ENCODE measurements at places on chromosomes 7 and 10.

DNA sequence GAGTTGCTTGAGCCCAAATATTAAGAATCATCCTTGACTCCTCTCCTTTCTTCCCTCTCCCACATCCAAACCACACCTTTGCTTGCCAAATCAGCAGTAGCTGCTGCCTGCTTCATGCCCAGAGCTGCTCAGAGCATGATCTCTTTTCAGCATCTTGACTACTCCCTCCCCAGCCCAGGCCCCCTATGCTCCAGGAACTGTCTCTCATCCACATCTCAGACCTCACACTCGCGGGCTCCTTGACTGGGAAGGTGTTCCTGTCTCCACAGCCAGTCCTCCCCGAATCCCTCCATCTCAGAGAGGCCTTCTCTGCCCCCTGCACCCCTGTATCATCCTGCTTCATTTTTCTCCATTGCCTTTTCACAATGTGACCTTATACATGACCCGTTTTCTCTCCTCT is 157.0 kb downstream of the DNAJB6 start:
- no peak for DNase-seq

- DNase-seq = no peak
Observed at GRCh38 chr10:125068406-125068805, 92.0 kb downstream of the CTBP2 start.

DNA sequence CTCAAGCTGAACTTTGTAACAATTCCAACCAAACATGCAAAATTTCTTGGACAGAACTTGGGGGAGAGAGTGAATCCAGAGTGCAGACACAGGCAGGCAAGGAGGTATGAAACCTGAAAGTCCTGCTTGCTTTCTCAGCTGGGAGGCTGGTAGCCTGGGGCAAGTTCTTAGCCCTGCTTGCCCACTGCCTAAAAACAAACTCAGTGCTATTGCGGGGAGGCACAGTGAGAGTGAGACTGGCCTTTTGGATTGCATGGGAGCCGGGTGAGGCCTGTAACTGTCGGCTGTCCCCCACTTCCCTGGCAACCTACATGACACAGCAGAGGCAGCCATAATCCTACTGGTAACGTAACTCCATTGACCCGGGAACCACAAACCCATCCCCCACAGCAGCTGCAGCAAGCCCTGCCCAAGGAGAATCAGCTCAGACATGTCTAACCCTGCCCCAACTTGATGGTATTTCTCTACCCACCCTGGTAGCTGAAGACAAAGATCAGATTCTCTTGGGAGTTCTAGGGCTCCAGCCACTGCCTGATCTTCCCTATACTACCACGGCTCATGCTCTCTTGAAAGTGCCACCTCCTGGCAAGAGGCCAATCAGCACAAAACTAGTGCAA is 663.6 kb downstream of the GRM8 start:
- no peak for DNase-seq

DNA sequence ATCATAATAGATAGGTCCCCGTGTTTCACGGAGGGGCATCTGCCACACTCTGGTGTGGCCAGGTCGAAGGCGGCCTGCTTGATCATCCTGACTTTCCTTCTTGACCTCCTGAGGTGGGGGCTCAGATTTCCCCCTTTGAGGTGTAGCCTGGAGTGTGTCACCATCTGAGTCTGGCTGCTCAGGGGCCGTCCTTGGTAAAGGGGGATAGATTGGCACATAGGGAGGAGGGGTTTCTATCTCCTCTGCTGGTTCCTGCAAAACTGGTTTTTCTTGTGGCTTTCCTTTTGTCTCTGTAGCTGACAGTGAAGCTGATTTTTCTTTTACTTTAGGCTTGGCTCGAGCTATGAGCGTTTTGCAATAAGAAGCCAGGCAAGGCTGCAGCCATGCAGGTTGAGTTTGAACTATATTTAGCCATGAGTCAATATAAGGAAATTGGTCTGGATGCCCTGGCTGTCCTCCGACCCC is 7.1 kb upstream of the ZNF117 start:
- DNase-seq = peak; percentile 54

GRCh38 chr7:38962028-38962427 is 15.7 kb upstream of the POU6F2 start:
- DNase-seq = no peak

- DNase-seq = peak; percentile 96
Observed at GRCh38 chr10:24463611-24464426, 254.9 kb downstream of the KIAA1217 start.

DNA sequence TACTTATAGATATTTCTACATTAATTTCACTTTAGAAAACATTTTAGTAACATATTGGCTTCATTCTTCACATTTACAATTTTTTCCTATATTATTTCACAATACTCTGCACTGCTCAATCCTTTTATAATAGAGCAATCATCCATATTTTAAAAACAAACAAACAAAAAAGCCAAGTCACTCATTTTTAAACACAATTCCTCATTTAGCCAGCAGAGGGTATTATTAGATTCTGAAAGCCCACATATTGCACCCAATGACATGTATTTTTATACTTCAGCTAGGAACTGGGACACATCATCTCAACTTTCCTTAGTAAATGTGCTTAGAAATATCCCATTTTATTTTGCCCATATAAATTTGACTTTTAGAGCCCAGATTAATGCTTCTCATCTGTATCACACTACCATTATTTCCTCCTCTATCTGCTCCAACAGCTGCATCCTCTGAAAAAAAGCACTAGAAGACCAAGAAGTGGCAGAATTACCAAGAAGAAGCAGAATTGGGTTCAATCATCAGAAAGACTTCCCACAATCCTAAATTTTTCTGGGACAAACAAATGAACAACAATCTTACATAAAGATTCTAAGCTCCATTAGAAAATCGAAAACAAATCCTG is 29.5 kb downstream of the CTNNA3 start:
- DNase-seq = peak; percentile 25

DNA sequence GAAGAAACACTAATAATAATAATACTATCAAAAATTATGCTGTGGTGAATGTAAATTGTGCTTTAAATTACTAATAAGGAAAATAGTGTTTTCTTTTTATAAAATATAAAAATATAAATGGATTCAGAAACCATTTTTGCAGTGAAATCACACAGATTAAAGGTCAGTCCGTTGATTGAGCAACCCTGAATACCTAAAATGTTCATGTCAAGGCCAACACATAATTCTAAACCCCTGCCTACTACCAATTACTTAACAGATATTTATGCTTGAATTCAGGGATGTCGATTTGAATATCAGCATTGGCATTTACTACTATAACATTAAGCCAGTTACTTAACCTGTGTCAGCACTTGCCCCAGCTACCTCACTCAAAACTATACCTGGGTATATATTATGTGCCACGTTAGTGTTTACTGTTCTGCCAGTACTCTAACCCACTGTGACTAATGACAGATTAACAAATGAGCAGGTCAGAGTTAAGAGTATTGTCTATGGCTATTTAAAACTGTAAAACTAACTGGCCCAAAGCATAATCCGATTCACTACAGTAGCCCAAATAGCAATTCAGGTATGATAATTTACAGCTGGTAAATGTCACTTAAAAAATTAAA is 165.0 kb downstream of the KMT2E start:
- DNase-seq = no peak

GRCh38 chr10:7886056-7886455 is 67.8 kb downstream of the TAF3 start:
- DNase-seq = no peak

- no peak for DNase-seq
Observed at GRCh38 chr7:155444746-155445145, 13.2 kb upstream of the EN2 start.

- DNase-seq = no peak
Observed at GRCh38 chr10:43202224-43202656, 64.0 kb downstream of the CSGALNACT2 start.

GRCh38 chr10:29099001-29099400 is 189.9 kb upstream of the LYZL1 start:
- DNase-seq = no peak
